ENCODE measurements at places on chromosomes 13 and 19.

- DNase-seq: no peak
- no peaks in the 10 kb centered on the region for H3K36me3 ChIP-seq
- no peaks in the 10 kb centered on the region for H3K27me3 ChIP-seq
Measured at GRCh38 chr13:36752673-36753072, 66.3 kb upstream of the RFXAP start.

GRCh38 chr13:84500016-84500415, 617.7 kb upstream of the SLITRK1 start:
- no peaks in the 10 kb centered on the region for H3K4me1 ChIP-seq
- H3K4me3 ChIP-seq: no peak overlapping the region
- no peaks in the 10 kb centered on the region for H3K36me3 ChIP-seq
- H3K27me3 ChIP-seq: no peaks in the 10 kb centered on the region

DNA sequence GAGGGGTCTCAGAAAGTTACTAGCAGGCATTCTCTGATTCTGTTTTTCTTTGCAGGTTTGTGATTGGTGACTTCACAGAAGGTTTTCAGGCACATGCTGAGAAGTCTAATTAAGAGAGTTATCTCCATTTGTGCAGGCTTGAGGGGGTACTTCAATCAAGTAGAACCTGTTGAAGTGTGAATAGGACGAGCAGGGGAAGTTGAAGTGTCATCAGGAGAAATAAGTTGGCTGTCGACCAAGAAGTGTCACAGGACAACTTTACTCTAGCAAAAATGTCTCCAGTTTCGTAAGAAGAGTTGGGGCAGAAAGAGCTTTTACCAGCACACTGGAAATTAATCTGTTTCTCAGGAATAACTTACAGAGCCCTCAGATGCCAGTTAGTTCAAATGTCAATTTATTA, 576.5 kb upstream of the SLITRK5 start:
- H3K27me3 ChIP-seq: no peaks in the 10 kb centered on the region
- no peak overlapping the region for H3K4me3 ChIP-seq
- DNase-seq: no peak
- no peak overlapping the region for H3K27ac ChIP-seq

DNA sequence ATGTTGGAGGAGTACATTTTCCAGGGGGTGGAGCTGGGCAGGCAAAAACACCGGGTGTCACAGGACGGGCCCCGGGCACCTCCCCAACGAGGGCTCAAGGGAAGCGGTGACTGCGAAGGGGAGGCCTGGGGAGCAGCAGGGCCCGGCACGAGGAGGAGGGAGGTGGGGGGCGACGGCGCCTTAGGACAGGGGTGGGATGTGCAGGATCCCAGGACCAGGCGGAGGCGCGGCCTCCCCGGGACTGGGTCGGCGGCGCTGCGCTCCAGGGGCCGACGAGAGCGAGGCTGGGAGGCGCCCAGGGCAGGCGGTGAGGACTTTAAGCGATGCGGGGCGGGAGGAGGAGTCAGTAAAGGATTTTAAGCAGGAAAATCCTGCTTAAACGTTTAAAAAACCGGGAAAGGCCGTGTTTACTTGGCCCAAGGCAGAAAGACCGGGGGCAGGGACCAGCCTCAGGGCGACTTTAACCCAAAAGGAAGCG, 427 bp downstream of the ZNF160 start:
- H3K27me3 ChIP-seq: no peaks in the 10 kb centered on the region
- peak; percentile 15 for DNase-seq
- H3K36me3 ChIP-seq: peaks cover 5% of the 10 kb centered on the region
- H3K4me1 ChIP-seq: peaks cover 18% of the 10 kb centered on the region
- peak overlapping the region; percentile 80 for H3K27ac ChIP-seq

- H3K36me3 ChIP-seq: no peaks in the 10 kb centered on the region
- H3K27me3 ChIP-seq: no peaks in the 10 kb centered on the region
Measured at GRCh38 chr13:59531571-59532091, 632.1 kb downstream of the DIAPH3 start.

DNA sequence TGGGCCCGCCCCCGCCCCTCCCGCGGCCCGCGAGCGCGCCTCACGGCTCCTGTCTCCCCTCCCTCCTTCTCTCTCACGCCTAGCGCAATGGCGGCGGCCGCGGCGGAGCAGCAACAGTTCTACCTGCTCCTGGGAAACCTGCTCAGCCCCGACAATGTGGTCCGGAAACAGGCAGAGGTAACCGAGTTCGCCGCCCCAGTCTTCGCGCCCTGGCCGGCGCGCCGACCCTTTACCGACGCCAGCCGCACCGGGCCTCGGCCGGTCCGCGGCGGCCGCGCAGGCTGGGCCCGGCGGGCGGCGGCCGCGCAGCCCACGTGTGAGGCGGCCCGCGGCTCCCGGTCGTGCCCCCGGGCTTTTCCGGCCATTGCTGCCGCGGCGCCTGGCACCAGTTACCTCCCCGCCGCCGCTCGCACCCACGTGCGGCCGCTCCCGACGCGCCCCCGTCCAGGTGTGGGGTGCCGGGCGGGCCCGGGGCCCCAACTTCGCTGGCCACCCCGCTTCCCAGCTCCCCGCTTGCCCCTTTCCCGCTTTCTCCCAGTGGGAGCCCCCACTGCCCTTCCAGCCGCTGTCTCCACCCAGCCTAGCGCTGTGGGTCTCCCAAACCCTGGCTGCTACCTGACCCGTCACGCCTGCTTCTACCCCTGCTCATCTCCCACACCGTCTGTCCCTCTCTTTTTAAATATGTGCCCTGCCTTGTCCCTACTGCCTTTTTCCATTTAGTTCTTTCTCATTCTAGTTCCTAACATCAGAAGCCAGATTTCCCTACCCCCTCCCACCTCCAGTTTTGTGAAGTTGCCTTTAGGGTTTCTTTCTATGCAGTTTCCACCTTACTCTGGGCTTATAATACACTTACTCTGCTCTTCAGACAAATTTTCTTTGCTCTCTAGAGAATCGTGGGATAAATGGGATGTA, 23.4 kb downstream of the IPO5 start:
- H3K4me1 ChIP-seq: peaks cover 7% of the 10 kb centered on the region
- peak overlapping the region; percentile 79 for H3K4me3 ChIP-seq
- H3K36me3 ChIP-seq: no peaks in the 10 kb centered on the region
- no peak for DNase-seq
- peak overlapping the region; percentile 57 for H3K27ac ChIP-seq

- H3K27ac ChIP-seq: no peak overlapping the region
- no peak overlapping the region for H3K4me3 ChIP-seq
- no peaks in the 10 kb centered on the region for H3K4me1 ChIP-seq
Measured at GRCh38 chr13:35630551-35631275, 154.2 kb upstream of the MAB21L1 start.

GRCh38 chr13:41763782-41764181, 197.1 kb downstream of the VWA8 start:
- DNase-seq: no peak
- no peaks in the 10 kb centered on the region for H3K4me1 ChIP-seq
- no peak overlapping the region for H3K27ac ChIP-seq
- H3K4me3 ChIP-seq: no peak overlapping the region
- peaks cover 13% of the 10 kb centered on the region for H3K36me3 ChIP-seq

GRCh38 chr13:97798836-97799235, 154.6 kb upstream of the IPO5 start:
- no peaks in the 10 kb centered on the region for H3K27me3 ChIP-seq
- no peak for DNase-seq
- no peaks in the 10 kb centered on the region for H3K4me1 ChIP-seq
- no peaks in the 10 kb centered on the region for H3K36me3 ChIP-seq
- H3K27ac ChIP-seq: no peak overlapping the region

- peaks cover 16% of the 10 kb centered on the region for H3K4me1 ChIP-seq
- H3K4me3 ChIP-seq: no peak overlapping the region
- H3K27me3 ChIP-seq: peaks cover 33% of the 10 kb centered on the region
Measured at GRCh38 chr19:46659151-46660007, 1.6 kb downstream of the DACT3 start.

DNA sequence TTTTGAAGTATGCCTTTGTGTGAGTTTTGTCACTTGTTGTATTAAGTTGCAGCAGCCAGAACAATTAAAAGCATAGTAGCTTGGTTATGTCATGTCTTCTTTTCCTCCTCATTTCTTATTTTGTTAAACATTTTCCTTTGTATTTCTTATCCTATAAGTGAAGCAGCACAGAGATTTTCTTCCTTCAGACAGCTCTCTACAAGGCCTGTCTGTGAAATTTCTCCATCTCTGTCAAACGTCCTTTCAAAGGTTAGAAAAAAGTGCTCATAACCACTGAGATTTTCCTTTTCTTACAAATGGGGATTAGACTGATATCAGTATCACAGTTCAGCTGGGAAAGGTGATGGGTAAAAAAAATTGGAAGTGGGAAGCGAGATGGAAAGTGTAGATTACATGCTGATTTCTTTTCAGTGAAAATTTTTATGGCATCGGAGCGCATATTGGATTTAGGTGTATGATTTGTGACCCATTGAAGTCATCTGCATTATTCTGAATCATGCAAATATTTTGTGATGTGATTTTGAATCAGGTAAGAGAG, 71.7 kb downstream of the GPC5 start:
- H3K4me1 ChIP-seq: no peaks in the 10 kb centered on the region
- no peak overlapping the region for H3K4me3 ChIP-seq
- no peaks in the 10 kb centered on the region for H3K36me3 ChIP-seq
- no peaks in the 10 kb centered on the region for H3K27me3 ChIP-seq

- no peaks in the 10 kb centered on the region for H3K27me3 ChIP-seq
- no peak overlapping the region for H3K27ac ChIP-seq
- no peak overlapping the region for H3K4me3 ChIP-seq
- no peaks in the 10 kb centered on the region for H3K36me3 ChIP-seq
Measured at GRCh38 chr13:34757441-34757840, 184.6 kb upstream of the NBEA start.

DNA sequence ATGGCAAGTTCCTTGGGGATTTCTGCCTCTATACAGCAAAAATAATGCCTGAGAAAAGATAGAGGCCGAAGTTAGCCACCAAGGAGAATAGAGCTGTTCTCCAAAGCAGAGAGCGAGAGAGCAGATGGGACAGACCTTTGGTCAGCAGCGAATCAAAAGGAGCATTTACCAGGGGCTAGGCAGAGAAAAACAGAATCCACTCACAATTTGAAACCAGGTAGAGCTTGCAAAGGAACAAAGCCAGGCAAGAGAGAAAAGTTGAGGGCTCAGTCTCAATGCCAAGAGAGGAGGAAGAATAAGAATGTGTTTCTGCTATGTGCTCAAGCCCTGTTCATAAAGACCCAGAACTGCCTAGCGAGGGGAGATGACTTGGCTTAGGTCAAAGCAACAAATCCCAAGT, 112.8 kb downstream of the DCT start:
- DNase-seq: no peak
- H3K4me3 ChIP-seq: no peak overlapping the region
- H3K27me3 ChIP-seq: no peaks in the 10 kb centered on the region
- no peaks in the 10 kb centered on the region for H3K4me1 ChIP-seq
- H3K27ac ChIP-seq: no peak overlapping the region

DNA sequence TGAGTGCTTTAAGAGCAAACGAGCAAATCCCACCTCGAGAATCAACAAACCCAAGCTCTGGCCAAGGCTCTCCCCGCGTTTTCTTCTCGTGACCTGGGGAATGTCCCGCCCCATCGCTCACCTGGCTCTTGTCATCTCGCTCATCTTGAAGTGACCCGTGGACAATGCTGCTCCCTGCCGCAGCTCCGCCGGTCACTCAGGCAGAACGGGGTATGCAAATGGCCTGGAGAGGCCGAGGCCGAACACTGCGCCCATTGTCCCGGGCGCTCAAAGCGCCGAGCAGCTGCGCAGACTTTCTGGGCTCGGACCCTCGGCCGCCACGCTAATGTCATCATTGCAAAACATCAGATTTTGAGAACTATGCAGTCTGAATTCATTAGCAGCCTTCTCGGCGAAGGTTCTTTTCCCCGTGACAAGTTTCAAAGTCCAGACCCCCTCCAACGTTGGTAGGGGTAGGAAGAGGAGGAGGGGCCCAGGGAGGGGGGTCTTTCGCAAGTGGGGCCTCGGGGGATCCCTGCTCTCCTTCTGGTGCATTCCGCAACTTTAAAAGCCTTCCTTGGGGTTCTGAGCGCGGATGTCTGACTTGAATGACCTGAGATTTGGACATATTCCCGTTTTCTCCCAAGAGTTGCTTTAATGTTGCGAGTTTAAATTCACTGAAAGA, 39.7 kb downstream of the SOX1 start:
- no peak overlapping the region for H3K27ac ChIP-seq
- no peaks in the 10 kb centered on the region for H3K36me3 ChIP-seq
- H3K4me3 ChIP-seq: no peak overlapping the region
- no peak for DNase-seq

- no peaks in the 10 kb centered on the region for H3K4me1 ChIP-seq
- DNase-seq: no peak
- no peak overlapping the region for H3K27ac ChIP-seq
- H3K36me3 ChIP-seq: peaks cover 57% of the 10 kb centered on the region
- no peak overlapping the region for H3K4me3 ChIP-seq
- no peaks in the 10 kb centered on the region for H3K27me3 ChIP-seq
Measured at GRCh38 chr13:29530901-29531300, 64.6 kb downstream of the SLC7A1 start.

- H3K27me3 ChIP-seq: no peaks in the 10 kb centered on the region
- DNase-seq: no peak
- peaks cover 19% of the 10 kb centered on the region for H3K36me3 ChIP-seq
- H3K27ac ChIP-seq: peak overlapping the region; percentile 90
- peak overlapping the region; percentile 84 for H3K4me3 ChIP-seq
Measured at GRCh38 chr19:3625996-3626472, 556 bp downstream of the CACTIN start.

DNA sequence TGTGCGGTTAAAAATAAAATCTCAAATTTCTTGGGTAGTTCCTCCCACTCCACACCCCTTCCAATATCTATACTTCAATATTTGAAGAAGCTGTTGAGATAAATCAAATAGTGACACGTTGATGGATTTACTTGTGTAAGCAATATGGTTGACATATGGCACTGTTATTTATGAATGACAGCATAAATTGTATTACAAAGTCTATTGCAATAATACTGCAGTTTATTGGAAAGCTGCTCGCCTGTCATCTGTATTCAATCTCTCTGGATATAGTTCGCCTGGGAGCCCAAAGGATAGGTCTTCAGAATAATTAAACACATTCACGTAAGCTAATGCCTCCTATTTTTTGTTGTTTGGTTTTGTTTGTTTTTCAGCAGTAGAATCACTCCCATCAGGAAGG, 5.0 kb upstream of the ZIC5 start:
- no peak overlapping the region for H3K4me3 ChIP-seq
- no peak overlapping the region for H3K27ac ChIP-seq
- H3K4me1 ChIP-seq: peaks cover 26% of the 10 kb centered on the region
- no peak for DNase-seq

- H3K27ac ChIP-seq: no peak overlapping the region
- peaks cover 4% of the 10 kb centered on the region for H3K27me3 ChIP-seq
- no peak for DNase-seq
- H3K4me3 ChIP-seq: no peak overlapping the region
Measured at GRCh38 chr13:112443995-112444311, 67.8 kb downstream of the SPACA7 start.

- no peaks in the 10 kb centered on the region for H3K4me1 ChIP-seq
- no peak for DNase-seq
- no peaks in the 10 kb centered on the region for H3K36me3 ChIP-seq
Measured at GRCh38 chr19:39160523-39160861, 34.9 kb downstream of the PAK4 start.

GRCh38 chr19:6126335-6126974, 9.0 kb upstream of the ACSBG2 start:
- H3K4me1 ChIP-seq: no peaks in the 10 kb centered on the region
- H3K27me3 ChIP-seq: no peaks in the 10 kb centered on the region
- no peaks in the 10 kb centered on the region for H3K36me3 ChIP-seq
- no peak overlapping the region for H3K27ac ChIP-seq
- DNase-seq: no peak

GRCh38 chr13:29943686-29944085, 93.3 kb upstream of the UBL3 start:
- H3K27me3 ChIP-seq: no peaks in the 10 kb centered on the region
- no peaks in the 10 kb centered on the region for H3K36me3 ChIP-seq
- H3K4me3 ChIP-seq: no peak overlapping the region
- peaks cover 2% of the 10 kb centered on the region for H3K4me1 ChIP-seq
- no peak overlapping the region for H3K27ac ChIP-seq

GRCh38 chr19:18344582-18344950, 4.2 kb downstream of the PGPEP1 start:
- H3K27ac ChIP-seq: no peak overlapping the region
- peaks cover 6% of the 10 kb centered on the region for H3K4me1 ChIP-seq
- H3K27me3 ChIP-seq: no peaks in the 10 kb centered on the region
- peaks cover 12% of the 10 kb centered on the region for H3K36me3 ChIP-seq
- no peak for DNase-seq
